Islet precursor cell (in vitro differentiated cells): ENCODE measurements at places on chromosomes 7 and 10.

DNA sequence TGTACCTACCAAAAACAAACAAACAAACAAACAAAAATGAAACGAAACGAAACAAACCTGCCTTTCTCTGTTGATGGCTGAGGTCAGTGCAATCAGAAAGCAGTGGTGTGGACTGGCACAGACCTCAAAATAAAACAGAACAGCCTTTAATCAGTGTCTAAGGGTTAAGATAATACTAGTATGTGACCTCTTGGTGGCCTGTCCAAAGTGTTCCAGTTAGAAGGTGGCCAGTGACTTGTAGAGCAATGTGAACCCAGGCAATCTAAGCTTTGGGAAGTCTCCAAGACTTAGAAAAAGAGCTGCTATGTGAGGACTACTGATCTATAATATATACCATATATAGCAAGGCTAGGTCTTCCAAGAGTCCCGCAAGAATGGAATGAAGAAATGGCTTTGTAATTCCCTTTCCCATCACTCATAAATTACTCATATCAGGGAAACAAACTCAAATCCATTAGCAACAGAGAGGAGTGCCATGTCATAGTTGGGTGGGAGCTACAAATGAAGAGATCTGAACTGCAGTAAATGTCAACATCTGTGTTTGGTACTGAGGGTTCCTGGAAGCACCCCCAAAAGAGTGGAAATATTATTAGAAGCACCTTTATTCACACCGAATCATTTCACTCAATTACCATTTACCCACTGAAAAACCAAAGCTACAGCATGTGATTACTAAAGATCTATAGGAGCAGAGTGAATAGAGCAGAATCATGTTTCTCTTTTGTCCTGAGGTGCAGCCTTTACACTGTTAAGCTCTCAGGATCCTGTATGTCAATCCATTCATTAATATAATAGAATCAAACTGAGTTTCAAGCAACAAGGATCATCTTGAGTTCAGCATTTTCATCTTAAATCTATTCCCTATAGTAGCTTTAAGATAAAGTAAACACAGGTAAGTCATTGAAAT, 28.0 kb downstream of the ABLIM1 start:
- no peak for DNase-seq

- no peak for DNase-seq
Observed at GRCh38 chr10:33165911-33166310, 168.6 kb downstream of the NRP1 start.

GRCh38 chr10:23362069-23362830, 17.7 kb upstream of the C10orf67 start:
- DNase-seq, result no peak

DNA sequence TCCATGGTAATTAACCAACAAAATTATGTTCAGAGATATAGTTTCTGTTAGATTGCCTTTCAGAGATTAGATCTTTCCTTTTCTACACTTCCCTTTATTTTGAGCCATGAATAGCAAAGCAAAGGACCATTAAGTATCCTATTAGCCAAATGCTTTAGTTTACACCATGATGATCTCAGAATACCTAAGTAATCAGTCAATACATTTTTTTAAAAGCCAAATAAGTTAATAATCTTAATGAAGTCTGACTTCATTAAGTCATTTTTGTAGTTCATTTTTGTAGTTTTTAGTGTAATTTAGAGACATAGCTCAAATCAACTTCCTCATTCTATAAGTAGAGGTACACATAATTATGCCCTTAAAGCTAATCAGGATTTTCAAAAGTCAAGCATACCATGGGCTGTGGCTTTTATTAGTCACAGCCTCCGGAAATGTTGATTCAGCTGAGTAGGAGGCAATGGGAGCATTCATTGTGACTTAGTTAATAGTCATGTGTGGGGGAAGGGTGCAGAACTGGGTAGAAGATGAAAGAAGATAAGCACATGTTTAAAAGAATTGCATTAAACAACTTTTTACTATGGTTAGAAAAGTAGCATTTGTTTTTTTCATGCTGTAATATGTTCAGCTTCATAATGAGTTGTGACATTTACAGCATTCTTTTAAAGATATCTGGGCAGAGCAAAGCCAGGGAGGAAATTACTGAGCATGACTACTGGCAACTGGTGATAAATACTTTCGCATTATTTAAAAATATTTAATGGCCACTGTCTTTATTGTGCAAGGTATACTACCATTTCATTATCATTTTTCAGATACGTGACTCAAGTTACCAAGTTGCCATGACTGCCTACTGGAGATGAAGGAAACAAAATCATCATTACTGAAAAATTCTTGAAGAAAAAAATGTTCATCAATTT, 57.3 kb upstream of the CCDC71L start:
- DNase-seq, result peak; percentile 75

DNA sequence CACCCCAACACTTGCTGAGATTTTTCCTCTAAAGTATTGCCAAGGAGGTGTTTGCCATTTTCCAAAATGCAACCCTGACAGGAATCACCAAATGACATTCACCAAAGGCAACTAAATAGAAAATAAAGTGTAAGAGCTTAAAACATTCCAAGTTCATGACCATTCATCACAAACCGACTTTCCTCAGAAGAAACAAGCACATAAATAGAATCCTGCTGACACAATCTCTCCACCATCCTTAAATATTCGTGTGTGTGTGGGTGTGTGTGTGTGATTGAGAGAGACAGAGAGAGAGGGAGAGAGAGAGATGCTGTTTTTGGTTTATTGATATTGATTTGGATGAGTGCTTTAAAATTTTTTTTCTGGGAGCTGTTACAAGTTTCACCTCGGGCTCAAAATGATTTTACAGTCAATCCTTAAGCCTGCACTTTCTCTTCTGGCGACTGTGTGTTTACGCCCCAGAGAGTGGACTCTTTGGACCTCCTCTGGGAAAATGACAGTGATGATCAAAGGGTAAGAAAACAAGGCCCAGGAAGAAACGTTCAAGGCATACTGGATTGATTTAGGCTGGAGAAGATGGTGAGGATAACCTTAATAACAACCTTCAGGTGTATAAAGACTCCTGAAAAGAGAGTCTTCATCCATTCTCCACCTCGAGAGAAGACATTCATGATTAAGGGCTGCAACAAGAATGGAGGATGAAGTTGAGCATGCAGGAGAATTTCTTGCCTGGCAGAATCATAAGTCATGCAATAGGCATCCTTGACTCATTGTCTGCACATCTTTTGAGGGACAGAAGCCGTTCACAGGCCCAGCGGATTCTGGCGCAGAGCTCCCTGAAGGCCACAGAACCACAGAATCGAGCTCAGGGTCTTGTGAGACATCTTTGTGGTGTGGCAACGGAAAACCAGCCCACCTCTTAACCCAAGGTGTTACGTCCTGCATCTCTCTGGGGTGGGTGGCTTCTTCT, 104.4 kb upstream of the FGFR2 start:
- peak; percentile 93 for DNase-seq

DNA sequence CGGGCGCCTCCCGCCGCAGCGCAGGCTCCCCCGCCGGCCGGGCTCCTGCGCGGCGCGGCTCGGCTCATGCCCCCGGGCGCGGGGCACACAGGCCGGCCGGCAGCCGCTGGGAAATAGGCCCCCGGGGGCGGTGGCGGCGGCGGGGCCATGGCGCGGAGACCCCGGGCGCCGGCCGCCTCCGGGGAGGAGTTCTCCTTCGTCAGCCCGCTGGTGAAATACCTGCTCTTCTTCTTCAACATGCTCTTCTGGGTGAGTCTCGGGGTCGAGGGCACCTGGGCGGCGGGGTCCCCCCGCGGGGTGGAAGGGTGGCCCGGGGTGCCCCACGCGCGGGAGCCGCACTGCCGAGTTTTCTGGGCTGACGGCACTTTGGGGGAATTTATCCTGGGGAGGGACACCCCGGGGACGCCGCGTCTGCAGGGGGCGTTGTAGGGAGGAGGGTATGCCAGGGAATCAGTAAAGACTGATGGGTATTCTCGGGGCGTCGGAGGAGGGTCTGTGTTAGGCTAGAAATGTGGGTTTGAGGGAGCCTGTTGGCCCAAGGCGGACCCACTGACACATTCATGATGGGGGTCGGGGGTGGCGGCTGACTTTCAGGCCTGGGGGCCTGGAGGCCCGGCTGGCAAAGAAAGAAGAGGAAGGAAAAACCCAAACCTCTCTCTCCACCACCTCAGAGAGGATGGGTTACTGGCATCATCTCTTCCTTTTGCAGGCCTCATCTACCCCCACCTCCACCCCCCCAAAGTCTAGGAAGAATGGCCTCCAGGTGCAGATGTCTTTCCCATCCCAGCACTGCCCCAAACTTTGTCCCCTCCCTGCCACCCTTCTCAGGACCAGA, 544 bp downstream of the TSPAN33 start:
- no peak for DNase-seq

- no peak for DNase-seq
Observed at GRCh38 chr10:5013385-5013784, 9.7 kb upstream of the AKR1C2 start.

- peak; percentile 77 for DNase-seq
Observed at GRCh38 chr10:42864575-42864974, 82.0 kb downstream of the BMS1 start.

GRCh38 chr10:74249865-74250264, 98.8 kb downstream of the ADK start:
- DNase-seq, result no peak

GRCh38 chr10:43170491-43170890, 32.2 kb downstream of the CSGALNACT2 start:
- DNase-seq, result no peak

DNA sequence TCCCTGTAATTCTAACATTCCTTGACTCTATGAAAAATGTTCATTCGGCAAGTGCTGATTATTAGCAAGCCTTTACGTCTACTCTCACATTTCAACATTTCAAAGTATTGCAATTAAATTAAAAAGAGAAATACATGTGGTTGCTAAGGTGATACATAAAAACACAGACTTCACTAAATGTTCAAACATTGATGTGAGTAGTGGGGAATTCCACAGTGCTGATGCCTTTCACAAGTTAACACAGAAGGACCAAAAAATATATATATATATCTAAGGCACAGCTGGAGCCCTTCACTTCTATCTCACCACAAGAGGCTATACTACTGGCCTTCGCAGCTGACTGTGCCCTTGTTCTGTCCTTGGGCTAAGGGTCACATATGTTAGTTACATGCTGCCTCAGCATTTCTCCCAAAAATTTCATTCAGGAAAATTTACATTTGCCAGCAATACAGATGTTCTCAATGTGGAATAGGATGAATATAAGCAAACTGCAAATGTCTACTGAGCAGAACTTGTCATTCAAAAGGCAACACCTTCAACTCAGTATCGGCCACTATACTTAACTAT, 13.9 kb downstream of the CTTNBP2 start:
- DNase-seq, result no peak

DNA sequence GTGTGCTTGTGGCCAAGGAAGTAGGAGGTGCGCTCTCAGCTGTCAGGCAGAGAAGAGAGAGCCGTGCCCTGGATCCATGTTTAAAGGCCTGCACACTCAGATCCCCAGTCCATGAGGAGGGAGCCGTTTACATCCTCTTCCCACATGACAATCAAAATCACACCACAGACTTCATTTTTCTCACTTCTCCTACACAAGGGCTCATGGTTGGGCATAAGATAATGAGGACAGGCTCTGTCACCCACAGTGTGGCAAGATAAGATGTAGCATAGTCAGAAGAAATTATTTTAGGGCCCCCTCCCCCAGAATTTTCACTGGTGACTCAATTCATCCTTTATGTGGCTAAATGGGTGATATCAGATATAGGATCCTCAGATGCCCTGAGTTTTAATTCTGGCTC, 35.9 kb upstream of the INHBA start:
- no peak for DNase-seq

- no peak for DNase-seq
Observed at GRCh38 chr10:69213591-69214311, 6.4 kb upstream of the HKDC1 start.

GRCh38 chr10:126423732-126424491, 35.6 kb upstream of the ADAM12 start:
- no peak for DNase-seq

DNA sequence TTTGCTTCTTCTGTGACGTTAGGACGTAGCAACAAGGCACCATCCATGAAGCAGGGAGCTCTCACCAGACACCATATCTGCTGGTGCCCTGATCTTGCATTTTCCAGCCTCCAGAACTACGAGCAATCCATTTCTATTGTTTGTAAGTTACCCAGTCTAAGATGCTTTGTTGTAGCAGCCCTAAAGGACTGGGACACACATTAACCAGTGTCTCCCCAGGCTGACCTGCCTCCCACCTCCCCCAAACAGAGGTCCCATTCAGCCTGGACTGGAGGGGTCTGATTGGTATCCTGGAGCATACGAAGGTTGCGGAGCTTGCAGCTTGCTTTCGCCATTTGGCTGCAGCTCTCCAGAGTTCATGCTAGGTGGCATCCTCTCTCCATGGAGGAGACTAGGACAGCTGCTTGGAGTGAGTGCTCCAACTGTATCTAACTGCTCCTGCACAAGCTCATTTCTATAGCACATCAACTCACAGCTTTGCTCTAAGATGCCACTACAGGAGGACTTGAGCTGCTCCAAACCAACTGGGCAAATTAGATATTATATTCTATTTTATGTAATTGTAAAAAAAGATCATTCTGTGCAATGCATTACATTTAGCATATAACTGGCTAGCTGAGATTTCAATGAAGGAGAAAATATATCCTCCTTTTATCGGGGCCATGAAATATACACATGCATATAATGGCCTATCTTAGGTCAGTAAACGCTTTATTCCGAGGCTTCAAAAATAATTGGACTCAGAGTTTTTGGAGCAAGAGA, 8.0 kb upstream of the GRK5 start:
- DNase-seq, result peak; percentile 89

DNA sequence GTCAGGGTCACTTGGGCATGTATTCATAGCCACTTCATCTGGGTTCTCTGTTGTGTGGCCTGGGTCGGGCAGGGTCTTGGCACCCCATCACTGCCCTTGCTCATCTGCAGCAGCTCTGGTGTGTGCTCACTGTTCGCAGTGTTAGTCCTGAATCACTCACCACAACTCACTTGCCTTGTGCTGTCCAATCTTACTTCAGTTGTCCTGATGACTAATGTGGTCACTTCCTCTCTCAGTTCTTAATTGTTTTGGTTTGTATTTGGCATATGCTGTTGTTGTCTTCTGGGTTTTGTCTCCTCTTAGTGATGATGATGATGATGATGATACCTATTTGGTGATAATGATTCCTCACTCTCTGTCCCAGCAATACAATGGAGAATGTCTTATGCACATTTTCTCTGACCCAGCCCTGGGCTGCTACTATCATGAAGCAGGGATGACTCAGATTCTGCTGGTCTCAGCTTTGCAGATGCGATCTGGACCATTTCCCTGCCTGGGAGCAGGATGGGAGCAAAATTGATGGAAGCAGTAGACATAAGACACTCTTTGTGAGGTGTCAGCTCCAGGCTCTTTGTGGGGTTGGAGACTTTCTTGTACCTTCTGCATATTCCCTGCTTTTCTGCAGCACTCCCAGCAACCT, 17.0 kb downstream of the ADRA2A start:
- DNase-seq, result no peak
